ENCODE measurements at places on chromosomes 16 and 17.

DNA sequence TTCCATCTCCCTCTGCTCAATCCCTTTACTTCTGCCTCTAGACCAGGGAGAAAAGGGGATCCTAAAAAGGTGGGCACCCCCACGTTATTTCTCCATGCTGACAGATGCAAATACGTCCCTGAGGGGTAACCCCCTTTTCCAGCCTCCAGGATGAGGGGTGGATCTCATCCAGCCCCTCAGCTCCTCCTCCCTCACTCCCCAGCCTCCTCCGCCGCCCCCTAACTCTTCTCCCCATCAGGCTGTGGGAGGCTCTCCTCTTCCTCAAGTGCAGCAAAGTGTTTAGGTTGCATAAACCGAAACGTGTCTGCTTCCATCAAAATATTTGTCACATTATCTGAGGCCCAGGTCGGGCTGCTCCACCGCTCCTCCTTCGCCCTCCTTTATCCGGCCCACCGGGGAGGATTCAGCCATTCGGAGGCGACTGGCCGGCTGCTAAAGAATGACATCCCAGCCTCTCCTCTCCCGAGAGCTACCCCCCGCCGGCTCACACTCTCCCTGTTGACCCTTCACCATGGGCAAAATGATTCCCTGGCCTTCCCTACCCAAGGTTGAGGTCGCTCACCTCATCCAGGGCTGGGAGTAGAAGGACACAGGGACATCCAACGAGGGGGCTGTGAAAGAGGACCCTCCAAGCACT lies 1.2 kb upstream of the C1QL1 start:
- peak; percentile 53 for DNase-seq

DNA sequence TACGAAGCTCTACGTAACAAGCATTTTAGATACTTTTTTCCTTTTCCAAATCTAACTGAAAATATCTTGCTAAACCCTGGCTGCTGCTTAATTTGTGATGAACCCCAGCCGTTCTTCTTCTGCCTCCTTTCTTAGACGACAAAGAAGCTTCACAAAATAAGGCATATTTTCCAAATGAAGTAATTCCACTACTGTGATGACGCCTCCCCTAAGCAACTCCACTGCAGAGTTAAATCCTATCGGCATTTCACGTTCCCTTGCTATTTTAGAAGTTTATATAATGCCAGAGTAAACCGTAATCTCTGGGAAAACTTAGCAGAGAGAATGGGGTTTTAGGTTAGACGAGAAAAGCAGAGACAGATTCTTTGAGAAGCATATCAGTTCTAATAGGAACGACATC lies 683.1 kb upstream of the SALL1 start:
- DNase-seq, result no peak

- DNase-seq, result no peak
Measured at GRCh38 chr16:82924075-82924854, 297.5 kb downstream of the CDH13 start.

DNA sequence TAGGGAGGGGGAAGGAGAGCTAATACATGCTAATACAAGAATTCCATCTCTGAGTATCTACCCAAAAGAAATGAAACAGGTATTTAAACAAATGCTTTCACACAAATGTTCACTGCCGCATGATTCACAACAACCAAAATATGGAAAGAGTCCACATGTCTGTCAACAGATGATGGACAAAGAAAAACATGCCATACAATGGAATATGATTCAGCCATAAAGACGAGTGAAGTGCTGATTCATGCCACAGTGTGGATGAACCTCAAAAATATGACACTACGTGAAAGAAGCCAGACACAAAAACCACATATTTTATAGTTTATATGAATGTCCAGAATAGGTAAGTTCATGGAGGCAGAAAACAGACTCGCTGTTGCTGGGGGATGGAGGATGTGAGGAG lies 321.4 kb downstream of the FOXL1 start:
- DNase-seq, result no peak

DNA sequence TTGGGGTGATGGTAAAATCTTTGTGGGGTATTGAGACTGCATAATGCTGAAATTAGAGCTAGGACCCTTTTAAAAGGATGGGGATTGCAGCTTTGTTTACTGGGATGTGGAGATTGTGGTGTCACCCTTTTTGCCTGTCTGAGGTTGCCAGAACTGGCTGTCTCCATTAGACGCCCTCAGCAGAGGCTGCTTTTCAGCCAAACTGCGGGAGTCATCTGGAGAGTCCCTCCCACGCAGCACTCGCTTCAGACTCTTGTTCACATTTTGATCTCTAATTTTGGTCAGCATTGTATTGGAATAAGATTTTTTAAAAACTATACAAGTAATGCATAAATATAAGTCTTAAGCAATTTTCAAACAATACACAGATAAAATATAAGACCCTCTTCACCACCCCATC lies 27.9 kb upstream of the JPT2 start:
- no peak for DNase-seq

All from lung (tissue), 17 donors.